RPMI7951 (cell line): ENCODE measurements at places on chromosomes 1 and 21. TPM values are rescaled to one million over a fixed set of nuclear protein-coding genes. Genes with fewer than 3 reads are reported as not detected.

Gene GREM2
- total RNA-seq: not detected in 2 replicates

Gene MTMR11
- total RNA-seq: 5.2 and 6.1 TPM in 2 replicates

Gene AGO4
- total RNA-seq: 8.1 and 11.3 TPM in 2 replicates

Gene CAMK1G
- 4.5 and 7.3 TPM in 2 replicates for total RNA-seq

DNA sequence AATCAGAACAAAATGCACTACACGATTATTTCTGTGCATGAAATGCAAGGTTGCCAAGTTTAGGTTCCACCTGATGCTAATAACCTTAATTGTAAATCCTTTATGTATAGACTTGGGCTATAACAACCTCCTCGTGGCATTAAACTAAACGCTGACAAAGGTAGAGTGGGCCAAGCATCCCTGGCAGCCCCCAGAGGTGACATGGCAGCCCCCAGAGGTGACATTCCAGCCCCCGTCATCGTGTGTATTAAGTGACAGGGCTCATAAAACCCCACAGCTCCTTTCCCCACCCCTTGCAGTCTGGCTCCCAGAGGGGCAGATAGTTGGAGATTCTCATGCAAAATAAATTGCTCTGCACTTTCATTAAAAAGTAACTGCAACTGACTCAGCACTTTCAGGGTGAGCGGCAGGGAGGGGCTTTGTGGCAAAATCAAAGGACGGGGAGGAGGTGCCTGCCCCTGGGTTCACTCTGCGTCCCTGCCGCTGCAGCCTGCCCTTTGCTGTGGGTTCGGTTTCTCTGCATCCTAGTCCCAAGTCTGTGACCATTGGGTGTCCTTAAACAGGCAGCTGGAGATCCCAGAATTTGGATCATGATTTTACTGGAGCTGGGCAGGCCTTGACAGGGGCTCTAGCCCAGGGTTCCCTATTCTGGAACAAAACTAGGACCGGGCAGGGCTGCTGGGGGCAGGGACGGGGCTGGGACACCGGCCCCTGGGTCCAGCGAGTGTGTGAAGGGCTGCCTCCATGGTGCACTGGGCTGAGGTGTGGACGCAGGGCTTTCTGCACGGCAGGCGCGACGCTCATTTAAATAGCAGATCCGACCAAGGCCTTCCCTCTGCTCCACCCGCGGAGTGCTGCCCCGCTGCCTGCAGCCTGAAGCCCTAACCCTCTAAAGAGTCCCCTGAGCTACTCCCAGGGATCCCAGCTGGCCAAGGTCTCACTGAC, 234.9 kb upstream of the VAMP3 start:
- no peak for DNase-seq

- no peak for DNase-seq
Observed at GRCh38 chr1:24110642-24111261, 1.2 kb downstream of the MYOM3 start.

DNA sequence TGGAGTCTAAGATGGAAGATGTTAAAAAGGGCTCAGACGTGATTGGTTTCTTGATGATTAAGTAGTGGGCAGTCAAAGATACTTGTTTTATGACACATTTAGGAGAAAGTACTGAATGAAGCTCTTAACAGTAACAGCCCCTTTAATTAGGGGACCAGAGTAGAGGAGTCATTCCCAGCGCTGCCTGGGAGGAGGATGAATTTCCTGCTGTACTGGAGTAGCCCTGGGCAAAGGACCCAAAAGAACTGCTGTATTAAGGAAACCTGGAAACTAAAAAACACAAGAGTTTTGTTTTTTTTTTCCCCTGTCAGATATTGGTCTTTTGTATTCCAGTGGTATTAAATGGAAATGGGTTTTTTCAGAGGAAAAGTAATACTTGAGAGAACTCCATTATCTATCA, 126.5 kb downstream of the NFIA start:
- DNase-seq: no peak

GRCh38 chr1:98276514-98276913, 355.7 kb upstream of the DPYD start:
- DNase-seq: no peak

- no peak for DNase-seq
Observed at GRCh38 chr21:42983103-42983502, 8.7 kb downstream of the PKNOX1 start.
